ENCODE measurements at places on chromosomes 6 and 20.

- DNase-seq = no peak
Measured at GRCh38 chr6:137150072-137150471, 23.4 kb downstream of the IL22RA2 start.

DNA sequence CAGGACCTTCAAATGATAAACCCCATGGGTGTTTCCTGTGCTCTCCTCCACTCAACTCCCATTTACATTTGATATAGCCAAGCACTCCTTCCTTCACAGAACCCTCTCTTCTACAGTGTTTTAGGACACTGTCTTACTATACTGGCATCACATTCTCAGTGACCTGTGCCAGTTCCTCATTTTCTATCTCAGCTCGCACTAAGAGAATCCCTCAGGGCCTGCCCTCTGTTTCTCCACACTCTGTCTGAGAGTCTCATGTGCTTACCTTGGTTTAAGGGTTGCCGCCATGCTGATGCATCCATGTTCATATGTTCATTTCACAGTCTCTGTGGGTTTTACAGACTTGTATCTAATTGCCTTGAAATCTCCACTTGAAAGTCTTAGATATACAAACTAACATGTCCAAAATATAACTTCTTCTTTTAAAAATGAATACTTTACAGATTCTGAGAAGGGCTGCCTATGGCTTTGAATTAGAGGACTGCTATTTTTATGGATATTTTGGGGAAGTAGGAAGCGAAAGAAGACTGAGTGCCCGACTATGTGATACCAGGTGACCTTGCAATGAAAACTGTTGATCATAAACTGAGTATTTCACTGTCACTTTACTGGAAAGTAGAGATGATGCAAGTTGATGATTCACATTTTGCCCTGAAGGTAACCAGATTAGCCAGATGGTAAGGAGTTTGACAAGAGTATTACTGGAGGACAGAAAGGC, 153.1 kb upstream of the SIM1 start:
- DNase-seq = peak; percentile 15

DNA sequence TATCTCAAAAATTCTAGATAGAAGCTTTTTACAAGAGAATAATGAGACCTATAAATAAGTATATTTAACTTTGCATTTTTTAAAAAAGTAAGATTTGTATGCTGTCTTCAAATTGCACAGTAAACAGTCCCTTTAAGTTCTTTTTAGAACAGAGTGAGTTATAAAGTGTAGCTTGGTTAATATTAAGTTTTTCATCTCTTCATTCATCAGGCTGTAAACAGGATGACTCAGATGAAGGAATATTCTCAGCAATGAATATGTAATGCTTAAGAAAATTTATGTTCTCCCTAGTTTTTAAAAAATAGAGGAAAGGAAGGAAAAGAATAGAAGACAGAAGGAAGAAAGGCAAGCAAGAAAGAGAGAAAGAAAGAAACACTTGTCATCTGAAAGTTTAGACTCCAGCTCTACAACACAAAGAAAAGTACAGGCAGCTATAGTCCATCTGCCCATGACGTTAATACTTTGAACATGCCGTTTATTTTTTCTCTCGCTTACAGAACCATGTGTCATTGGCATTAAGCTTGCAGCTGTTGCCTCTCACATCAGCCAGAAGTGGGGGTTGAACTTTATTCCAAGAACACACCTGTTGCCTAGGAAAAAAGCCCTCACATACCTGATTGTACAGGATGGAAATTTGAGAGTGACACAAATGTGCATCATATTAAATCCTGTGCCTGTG, 36.1 kb downstream of the CAP2 start:
- peak; percentile 27 for DNase-seq

DNA sequence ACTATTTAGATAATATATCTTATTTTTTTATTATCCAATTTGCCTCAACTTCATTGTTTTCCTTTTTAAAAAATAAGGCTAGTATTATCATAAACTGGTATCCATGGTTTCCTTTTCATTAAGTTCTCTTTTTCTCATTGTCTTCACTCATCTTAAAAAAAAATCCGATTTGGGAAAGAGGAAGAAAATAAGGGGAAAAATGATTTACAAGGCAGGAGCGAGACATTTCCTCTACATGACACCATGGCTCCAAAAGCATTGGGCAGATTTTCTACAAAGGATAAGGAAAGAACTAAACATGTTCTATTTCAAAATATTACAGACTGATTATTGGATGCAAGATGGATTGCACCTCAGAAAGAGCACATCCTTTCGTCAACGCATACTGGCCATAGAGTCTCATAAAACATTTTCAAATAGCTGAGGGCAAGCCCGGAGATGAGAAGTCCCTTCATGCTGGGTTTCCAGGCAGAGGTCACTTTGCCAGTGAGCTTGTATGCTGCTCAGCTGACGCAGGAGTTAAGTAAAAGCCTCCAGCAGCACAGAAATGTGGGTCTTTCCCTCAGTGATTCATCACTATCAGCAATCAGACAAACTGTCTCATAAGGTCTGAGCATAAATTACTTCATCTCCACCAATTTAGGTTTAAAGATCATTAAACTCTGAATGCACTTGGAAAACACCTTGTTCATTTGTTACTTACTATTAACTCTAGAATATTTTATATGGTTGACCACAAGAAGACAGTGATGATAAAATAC, 129.0 kb upstream of the TNFAIP3 start:
- peak; percentile 40 for DNase-seq

GRCh38 chr6:39666706-39667489, 58.3 kb downstream of the KIF6 start:
- DNase-seq = no peak

- no peak for DNase-seq
Measured at GRCh38 chr6:147503587-147503986, 4.9 kb upstream of the SAMD5 start.

DNA sequence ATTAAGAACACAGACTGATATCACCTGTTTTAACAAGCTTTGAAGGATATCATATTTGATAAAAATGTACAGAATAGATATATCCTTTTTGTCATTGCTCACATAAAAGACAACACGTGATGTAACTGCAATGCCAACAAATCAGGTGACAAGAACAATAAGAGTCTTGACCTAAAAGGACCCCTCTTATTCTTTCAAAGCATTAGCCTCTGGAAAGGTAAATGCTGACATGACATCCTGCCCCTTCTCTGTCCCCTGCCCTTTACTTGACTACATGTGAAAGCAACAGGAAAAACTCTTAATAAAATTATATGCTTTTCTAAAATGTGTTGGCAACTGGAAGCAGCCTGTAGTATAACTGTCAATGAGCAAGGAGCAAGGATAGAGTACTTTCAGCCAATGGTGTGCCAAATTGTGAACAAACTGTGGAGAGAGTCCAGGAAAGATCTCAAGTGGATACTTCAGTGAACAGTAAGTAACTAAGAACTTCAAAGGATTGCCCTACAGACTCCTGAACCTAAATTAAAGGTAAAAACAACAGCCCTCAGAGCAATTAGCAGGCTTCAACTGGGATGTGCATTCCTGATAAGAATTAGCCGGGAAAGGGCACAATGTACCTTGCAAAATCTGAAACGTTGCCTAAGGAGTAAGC, 16.3 kb downstream of the PTPRK start:
- DNase-seq = no peak

DNA sequence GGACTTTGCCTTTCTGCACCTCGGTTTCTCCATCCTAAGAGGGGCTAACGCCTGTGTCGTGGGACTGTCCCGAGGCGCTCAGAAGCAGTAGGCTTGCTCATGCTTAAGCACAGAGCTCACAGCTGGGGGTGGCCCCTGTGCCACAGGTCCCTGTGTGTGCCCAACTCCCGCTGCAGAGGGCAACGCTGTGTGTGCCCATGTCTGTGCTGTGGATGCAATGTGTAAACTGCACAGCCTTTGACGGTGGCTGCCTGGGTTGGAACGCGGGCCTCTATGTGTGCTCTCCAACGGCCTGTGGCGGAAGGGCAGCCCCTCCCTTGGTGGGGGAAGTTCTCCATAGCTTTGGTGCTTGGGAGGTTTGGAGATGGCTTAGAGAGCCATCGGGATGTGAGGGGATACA, 10.7 kb upstream of the GATA5 start:
- no peak for DNase-seq

- no peak for DNase-seq
Measured at GRCh38 chr6:82381278-82381677, 17.7 kb downstream of the TPBG start.

GRCh38 chr6:108293527-108294296, 1.1 kb upstream of the AFG1L start:
- no peak for DNase-seq

DNA sequence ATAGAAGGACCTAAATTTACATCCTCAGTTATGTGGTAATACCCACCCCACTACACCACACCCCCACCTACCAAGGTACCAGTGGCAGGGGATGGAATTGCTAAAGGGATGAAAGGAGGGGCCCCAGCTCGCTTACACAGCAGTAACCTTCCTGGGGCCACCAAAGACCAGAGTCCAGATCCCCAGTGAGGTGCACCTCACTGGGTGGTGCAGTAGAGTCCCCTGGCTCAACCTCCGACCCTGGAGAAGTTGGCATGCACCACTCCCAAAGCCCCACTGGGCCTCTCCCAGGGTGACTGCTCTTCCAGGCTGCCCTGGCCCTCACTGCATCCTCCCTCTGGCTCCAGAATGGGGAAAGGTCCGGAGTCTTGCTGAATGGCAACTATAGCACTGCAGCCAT, 816 bp downstream of the UNC5CL start:
- DNase-seq = no peak

- no peak for DNase-seq
Measured at GRCh38 chr6:139016337-139017213, 12.0 kb upstream of the ABRACL start.

DNA sequence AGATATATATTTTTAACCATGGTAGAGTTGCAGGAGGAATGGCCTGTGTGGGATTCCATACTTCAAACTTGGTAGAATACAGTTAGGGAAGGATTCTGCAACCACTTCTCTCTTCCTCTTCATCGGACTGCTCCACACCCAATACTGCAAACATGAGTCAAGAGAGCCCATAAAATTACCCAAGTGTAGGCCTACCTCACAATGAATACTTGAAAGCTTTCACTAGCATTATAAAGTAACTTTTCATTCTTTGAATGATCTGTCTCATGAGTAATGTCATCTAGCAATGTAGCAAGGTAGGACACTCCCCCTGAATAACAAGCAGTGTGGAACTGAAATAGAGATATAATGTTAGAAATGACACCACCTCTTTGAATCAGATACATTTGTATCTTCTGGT, 79.4 kb downstream of the FOXC1 start:
- DNase-seq = no peak

DNA sequence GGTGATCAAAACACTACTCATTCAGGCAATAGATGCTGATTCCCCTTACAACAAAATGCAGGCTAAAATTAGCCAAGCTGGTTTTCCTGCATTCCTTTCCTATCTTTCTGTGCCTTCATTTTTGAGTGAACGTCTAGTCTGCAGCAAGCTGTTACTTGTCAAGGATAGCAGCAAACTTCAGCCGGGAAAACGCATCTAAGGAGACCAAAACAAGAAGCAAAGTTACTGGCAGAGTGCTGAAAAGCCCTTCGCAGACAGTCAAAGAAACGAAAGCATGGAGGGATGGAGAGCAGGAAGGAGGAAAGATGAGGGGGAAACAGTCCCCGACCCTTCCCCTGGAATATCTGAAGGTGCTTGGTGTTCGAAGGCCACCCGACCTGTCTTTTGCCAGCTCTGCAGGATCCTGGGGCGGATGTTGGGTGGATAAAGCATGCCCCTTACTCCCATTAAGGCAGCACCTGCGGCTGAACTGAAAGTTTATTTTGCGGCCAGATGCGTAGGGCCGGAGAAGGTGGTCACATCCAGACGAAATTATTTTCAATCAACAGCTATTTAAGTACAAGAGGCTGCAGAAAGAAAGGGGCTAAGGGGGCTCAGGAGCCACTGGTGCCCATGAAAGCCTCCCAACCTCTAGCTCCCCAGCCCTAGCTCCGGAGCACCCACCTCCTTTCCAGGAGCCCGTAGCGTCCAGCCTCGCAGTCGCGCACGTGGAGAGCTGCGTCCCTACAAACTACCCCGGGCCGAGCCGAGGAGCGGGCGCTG, 538 bp downstream of the FERMT1 start:
- peak; percentile 30 for DNase-seq

DNA sequence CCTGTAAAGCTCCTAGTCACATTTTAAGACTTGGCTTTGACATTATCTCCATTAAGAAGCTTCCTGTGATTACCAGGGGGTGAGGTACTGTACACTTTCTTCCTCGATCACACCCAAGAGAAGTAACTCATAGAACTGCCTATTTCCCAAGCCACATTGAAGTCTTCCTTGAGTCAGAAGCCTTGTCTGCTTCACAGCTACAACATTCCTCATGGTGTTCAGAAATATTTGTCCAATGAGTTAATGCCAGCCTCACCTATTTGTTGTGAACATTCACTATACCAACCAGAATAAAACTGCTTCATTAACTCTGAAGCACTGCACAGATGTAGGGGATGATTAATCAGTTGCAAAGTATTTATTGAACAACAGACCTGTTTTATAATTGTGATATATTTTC, 622.3 kb downstream of the PTPRT start:
- no peak for DNase-seq

All from adipocyte (in vitro differentiated cells).